CD4-positive, alpha-beta T cell (primary cell): ENCODE measurements at places on chromosomes 6 and 20.

GRCh38 chr6:28005152-28005890, 48.3 kb downstream of the OR2B6 start:
- no peak for DNase-seq

- no peak for DNase-seq
These were observed 77.9 kb upstream of the BMP5 start for GRCh38 chr6:55953335-55953734.

DNA sequence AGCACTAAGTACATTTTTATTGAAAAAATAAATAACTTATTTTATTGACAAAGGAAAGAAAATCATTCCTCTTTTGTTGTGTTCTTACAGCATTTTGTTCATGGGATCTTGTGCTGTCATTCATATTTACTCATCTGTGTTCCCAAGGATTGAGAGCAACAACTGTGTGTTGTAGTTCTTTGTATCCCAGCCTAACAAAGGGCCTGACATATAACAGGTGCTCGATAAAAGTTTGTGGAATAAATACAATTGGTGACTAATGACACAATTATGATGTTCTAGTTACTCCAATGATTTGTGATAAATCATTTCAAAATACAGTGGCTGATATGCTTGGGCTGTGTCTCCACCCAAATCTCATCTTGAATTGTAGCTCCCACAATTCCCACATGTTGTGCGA, 7.9 kb upstream of the OGFRL1 start:
- no peak for DNase-seq

DNA sequence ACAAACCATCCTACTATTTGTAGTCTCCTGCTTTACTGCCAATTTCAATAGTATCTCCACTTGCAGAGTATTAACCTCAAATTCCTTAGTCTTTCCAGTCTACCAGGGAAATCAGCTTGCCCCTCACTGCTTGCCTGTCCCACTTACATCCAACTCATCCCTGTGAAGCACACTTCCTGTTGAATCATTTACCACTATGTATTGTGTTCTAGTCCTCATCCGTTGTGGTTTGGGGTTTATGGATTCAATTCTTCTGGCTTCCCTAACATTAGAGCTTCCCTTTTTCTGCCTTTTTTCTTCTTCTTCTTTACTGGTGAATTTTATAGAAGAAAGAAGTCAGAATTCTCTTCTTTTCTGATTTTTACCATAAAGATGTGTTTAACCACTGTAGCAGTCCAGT, 5.1 kb upstream of the TXLNB start:
- DNase-seq, result no peak

GRCh38 chr6:43517505-43518357, 842 bp downstream of the POLR1C start:
- no peak for DNase-seq
